ENCODE measurements at places on chromosomes 2 and 18.

GRCh38 chr2:203480623-203481022, 54.5 kb downstream of the RAPH1 start:
- no peak for DNase-seq

- DNase-seq: no peak
Measured at GRCh38 chr2:62822549-62822948, 117.0 kb downstream of the EHBP1 start.

GRCh38 chr2:187962538-187962937, 329.1 kb upstream of the GULP1 start:
- no peak for DNase-seq

GRCh38 chr2:109417701-109418335, 195.9 kb downstream of the SEPTIN10 start:
- DNase-seq: no peak

- DNase-seq: no peak
Measured at GRCh38 chr18:48488388-48488850, 50.4 kb upstream of the CTIF start.

DNA sequence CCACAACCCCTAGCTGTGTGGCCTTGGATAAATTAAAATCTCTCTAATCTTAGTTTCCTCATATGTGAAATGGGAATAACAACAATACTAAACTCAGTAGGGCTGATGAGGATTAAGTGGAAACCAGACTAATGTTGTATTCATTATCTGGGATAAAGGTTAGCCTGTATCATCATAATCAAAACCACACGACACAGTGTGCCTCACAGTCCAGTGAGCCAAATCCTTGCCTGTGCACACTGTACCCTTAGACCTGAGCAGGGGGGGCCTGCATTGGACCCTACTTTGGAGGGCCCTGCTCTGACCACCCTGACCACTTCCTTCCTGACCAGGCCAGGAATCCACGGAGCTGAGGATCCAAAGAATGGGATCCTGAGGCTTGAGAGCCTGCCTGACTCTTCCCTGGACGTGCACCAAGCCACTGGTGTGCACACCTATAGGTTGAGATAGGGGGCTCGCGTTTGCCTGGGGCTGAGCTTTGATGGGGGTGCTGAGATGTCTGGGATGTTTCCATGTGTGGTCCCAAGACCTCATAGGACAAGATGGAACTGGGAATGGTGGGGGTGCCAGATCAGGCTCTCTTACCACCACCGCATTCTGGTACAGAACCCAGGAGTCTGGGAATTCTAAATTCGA, 69.7 kb downstream of the TGOLN2 start:
- no peak for DNase-seq

- no peak for DNase-seq
Measured at GRCh38 chr2:98923244-98923940, 12.6 kb downstream of the CRACDL start.

GRCh38 chr18:48007955-48008701, 77.7 kb upstream of the SMAD2 start:
- DNase-seq: no peak

- no peak for DNase-seq
Measured at GRCh38 chr2:55419233-55419678, 400 bp downstream of the CCDC88A start.

DNA sequence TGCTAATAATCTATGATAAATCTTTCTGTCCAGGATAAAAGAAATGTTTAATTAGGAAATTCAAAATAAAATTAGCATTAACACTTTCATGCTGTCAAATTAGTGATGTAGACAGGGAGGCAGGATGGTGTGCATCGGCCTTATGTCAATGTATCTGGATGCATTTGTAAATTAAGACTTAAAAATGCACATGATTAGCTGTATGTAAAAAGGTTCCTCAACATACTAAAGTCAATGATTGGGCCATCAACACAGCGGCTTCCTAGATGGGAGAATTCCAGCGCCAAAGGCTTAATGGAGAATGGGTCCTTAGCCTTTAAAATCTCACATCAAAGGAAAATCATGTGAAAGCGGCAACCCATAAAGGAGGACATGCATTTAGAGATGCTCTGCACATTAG, 77.5 kb upstream of the ZEB2 start:
- no peak for DNase-seq

- no peak for DNase-seq
Measured at GRCh38 chr2:42953216-42953615, 160.8 kb upstream of the HAAO start.

GRCh38 chr2:38387887-38388286, 10.8 kb upstream of the ATL2 start:
- no peak for DNase-seq

Measured in NCI-H1436 treated with DMSO at 0.1 percent for 48 hours (cell line).